ENCODE measurements at places on chromosomes 11 and 22. TPM values are rescaled to one million over a fixed set of nuclear protein-coding genes. Genes with fewer than 3 reads are reported as not detected.

TMEM45B gene
- 2.3 TPM for total RNA-seq

MAPK12 gene
- 27.3 TPM for total RNA-seq

DNA sequence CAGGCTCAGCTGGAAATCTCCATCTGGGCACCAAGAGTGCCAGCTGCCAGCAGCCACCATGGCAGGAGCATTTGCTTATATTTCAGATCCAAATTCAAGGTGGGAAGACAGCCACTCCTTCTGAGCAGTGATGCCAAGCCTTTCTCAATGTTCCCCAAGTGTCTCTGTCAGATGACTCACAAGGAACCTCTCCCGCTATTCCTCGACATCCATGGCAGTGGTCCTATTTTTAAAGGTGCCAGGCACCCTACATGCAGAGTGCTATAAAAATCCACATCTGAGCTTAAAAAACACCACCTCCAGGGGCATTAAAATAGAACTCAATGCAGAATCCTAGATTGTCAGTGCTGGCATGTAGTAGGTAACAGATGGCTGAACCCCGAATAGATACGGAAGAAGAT, 112.1 kb downstream of the SLC1A2 start:
- DNase-seq = no peak

DNA sequence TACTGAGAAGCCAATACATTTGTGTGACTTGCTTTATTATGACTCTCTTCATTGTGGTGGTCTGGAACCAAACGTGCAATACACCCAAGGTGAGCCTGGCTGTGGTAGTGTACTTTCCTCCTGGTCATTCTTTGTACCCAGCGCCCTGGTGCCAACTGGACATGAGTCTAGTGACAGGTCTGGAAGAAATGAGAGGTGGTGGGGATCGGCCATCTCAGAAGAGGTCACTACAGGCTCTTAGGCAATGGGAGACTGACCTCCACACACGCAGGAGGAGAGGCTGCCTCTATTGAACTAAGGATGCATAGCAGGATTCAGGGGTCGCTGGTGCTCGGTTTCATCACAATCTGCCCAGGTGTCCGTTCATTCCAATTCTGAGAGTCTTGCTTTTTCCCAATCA, 56.4 kb upstream of the RTL6 start:
- DNase-seq = no peak

DNA sequence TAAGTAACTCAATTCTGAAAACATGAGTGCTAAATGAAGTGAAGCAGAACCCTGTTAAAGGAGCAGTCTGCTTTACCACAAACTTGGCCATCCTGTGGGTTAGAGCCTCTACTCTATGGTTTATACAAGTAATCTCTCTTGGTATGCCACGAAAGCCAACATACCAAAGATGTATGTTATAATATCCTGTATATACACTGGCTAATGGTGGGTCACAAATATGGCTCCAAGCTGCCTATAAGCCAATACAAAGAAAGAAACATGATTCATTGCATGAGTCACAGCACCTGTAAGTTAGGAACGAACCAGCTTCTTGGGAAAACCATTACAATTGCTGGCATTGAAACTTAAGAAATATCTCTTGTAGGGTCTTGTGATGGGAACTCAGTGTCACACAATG, 16.1 kb downstream of the XRRA1 start:
- DNase-seq = peak; percentile 61

GRCh38 chr22:42368379-42369249, 63.6 kb downstream of the NFAM1 start:
- no peak for DNase-seq

DNA sequence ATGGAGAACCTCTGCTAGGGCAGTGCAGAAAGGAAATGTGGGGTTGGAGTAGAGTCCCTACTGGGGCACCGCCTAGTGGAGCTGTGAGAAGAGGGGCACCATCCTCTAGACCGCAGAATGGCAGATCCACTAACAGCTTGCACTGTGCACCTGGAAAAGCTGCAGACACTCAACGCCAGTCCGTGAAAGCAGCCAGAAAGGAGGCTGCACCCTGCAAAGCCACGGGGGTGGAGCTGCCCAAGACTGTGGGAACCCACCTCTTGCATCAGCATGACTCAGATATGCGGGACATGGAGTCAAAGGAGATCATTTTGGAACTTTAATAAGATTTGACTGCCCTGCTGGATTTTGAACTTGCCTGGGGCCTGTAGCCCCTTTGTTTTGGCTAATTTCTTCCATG, 8.7 kb downstream of the TSKU start:
- no peak for DNase-seq

GRCh38 chr22:34414467-34415440, 494.5 kb upstream of the LARGE1 start:
- DNase-seq = peak; percentile 31
